Activated CD4-positive, alpha-beta T cell treated with anti-CD3 and anti-CD28 coated beads, Interleukin-2, amount 50 U/mL, for 24 hours (primary cell): ENCODE measurements at places on chromosomes 4 and X.

GRCh38 chr4:81698538-81699296 is 227.0 kb upstream of the RASGEF1B start:
- no peak for DNase-seq

- no peak for DNase-seq
Measured at GRCh38 chrX:23493941-23494374, 159.3 kb downstream of the PTCHD1 start.

DNA sequence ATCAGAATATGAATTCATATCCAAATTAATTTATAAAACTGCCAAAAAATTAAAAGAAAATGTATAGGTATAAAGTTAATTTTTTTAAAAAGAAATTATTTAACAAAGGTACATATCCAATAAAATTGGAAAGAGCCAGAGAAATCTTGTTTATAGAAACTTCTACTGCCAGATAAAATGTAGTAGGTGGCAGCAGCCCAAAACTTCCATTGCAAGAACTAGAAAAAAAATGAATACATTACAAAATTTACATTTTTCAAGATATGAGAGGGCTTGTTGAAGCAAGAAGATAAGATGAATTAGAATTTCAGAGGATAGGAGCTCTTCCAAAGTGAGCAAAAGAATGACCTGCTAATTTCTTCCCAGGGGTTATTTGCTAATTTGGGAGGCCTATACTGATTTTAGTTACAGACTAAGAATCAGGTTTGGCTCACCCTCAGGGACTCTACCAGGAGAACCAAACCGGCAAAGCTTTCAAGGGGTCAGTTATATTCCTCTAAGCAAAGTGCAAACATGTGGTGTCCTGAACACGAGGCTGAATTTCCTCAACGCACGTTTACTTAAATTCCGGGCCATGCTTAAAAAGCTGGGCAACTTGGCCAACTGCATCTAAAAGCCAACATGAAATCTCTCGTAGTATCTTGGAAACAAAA is 17.5 kb downstream of the ANKRD50 start:
- DNase-seq, result no peak

DNA sequence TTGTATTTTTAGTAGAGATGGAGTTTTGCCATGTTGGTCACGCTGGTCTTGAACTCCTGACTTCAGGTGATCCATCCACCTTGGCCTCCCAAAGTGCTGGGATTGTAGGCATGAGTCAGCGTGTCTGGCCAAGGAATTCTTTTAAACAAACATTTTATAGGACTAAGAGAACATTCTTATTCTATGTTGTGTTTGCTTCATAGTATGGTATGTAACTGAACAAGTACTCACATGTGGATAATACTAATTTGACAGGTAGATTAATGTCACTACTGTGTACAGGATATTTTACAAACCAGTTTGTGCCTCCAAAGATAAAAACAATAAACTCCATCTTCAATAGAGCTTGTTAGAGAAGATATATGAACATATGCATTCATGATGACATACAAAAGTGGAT is 1353.4 kb downstream of the PCDH7 start:
- DNase-seq, result no peak

DNA sequence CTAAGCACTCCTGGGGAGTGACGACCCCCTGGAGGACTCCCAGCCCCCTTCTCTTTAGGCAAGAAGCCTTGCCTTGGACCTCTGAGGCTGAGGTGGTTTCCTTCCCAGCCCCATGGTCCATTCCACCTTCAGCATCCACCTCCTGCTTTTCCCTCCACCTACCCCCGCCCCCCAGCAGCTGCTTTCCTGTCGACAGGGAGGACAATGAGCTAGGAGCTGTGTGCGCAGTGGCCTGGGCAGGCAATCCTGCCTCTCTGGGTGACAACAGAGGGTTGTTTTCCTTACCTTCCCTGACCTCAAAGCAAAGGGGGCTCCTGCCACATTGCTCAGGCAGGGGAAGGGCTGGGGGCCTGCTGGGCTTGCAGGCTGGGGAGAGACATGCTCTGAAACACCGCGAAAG is 123.5 kb downstream of the BCOR start:
- DNase-seq, result no peak

GRCh38 chr4:159341522-159341921 is 238.6 kb downstream of the RAPGEF2 start:
- no peak for DNase-seq

DNA sequence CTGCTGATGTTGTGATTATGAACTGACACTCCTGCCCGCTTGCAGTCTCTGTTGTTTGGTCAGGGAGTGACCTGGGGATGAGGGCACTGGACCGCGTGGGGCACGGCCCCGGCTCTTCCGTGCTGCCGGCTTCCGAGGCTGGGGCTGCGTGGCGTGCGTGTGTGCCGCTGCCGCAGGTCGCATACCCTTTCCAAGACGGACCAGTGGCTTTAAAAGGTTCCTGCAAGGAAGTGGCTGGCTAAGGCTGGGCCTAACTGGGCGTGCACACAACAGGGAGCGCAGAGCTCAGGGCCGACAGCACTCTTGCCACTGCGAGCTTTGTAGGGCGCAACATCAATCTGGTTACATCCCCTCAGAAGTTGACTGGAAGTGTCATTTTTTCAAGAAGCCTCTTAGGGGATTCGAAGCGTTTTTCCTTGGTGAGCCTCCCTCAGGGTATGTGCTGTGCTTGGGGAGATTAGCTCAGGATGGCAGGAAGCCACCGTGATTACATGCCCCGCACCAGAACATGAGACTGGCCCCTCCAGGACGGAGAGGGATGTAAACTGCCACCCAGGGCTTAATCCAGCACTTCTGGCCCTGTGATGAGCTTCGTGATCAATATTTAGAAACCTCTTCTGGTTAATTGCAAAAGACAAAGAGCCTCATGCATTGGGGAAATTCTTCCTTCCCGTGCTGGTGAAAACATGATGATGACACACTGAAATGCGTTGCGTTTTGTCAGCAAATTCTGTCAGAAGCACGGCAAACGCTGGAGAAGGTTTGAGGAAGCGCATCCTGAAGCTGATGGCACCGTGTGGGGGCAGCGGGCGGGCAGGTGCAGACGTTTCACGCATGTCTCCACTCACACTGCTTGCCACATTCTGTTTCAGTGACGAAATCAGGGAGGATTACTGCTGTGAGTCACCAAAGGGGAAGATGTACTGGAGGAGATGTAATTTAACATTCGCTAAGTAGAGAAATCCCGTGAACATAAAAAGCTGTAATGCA is 11.1 kb downstream of the MAEA start:
- DNase-seq, result no peak

DNA sequence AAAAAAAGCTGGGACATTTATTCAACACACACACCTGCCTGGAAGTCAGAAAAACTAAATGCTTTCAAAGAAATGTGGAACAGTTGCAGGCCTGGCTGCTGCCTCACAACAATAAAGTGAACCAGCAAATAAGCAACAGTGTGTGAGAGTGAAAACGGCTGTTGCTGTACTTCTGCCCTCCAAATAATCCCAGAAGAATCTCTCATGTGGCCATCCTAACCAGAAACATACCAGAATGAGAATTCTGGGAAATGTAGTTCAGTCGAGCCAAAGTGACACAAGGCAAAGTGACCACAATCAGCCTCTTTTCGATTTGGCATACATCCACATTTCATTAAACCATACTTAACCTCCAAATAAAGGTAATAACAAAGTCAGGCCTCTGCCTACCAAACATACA is 204.5 kb downstream of the SLC7A11 start:
- DNase-seq, result no peak

DNA sequence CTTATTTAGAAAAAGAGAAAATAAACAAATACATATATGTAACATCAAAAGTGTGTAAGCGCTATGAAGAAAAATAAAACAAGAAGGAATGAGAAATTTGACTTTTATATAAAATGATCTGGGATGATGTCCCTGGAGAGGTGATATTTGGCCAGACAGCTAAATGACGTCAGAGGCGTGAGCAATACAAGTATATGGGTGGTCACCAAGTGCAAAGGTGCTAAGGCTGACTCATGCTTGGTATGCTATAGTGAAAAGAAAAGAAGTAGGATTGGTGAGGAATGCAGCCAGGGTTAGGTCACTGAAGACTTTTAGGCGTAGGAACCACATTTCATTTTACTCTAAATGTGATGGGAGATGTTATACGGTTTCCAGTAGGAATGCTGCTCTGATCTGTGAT is 1049.1 kb upstream of the TENM3 start:
- DNase-seq, result no peak

DNA sequence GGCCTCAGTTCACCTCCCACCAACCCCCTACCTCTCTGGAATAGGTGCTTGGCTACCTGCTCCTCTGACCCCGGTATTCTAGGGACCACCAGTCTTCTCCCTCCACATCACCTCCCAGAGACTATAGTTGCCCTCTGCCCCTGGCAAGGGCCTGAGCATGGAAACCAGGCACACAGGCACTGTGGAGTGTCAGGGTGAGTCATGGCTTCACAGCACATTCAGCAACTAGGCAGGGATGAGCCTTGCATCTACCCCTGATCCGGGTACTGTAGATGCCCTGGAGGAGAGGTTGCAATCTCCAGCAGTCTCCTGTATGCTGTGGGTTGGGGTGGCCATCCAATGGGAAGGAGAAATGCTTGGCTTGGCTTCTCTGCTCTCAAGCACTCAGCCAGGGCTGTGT is 472.7 kb downstream of the IDS start:
- no peak for DNase-seq

DNA sequence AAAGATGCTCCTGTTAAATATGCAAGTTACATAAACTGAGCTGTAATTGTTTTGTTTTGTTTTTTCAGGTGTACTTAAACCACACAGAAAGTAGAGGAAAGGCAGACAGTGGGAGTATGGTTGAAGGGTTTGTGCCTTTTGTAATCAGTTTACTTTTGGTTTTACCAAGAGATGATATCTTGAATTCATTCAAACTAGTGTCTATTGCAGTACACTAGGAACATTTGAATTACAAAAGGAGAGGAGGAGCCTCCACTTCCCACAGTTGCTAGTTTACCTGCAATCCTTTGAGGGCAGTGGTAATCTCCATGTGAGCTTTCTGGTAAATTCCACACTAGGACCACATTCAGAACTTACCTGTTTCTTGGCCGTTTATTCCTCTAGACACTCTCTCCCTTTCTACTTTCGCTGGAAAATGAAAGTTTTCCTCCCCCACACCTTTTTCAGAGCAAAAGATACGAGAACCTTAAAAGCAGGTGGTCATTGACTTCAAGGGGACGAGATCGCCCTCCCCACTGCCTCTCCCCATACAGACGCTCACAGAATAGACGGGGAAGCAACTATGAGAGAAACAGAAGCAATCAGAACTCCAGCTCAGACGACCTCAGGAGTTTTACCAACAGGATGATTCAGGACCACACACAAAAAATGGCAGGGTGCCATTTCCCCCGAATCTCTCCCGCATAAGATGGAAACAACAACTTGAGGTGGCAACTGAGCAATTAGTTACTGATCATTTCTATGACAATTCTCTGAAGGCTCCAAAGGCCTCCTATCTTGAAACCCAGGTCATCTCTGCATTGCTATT is 3.3 kb downstream of the RBM47 start:
- DNase-seq, result no peak

DNA sequence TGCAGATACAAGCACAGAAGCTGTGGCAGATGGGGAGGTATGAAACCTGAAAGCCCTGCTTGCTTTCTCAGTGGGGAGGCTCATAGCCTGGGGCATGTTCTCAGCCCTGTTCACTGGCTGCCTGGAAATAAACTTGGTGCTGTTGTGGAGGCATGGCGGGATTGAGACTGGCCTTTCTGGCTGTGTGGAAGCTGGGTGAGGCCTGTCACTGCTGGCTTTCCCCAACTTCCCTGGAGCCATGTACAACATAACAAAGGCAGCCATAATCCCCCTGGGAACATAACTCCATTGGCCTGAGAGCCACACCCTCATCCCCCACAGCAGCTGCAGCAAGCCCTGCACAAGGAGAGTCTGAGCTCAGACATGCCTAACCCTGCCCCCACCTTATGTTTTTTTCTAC is 237.7 kb upstream of the TLL1 start:
- DNase-seq, result no peak

DNA sequence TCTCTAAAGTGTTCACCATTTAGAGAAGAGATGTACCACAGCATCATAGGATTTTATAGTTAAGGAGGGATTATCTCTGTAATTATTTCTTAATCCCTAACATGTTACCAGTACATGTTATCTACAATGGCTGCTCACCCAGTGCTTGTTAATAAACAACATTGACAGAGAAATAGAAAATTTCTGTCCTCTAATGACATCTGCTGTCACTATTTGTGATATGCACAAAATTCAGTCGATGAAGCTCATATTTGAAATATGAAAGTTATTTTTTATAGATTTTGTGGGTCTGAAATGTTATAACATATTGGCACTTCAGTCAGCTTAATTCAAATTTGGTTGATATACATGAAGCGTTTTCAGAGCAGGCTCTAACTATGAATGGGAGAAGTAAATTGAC is 48.8 kb upstream of the GRXCR1 start:
- no peak for DNase-seq

- no peak for DNase-seq
Measured at GRCh38 chr4:2250357-2251072, 8.6 kb upstream of the HAUS3 start.

- no peak for DNase-seq
Measured at GRCh38 chr4:1749826-1750225, 28.5 kb downstream of the TACC3 start.

DNA sequence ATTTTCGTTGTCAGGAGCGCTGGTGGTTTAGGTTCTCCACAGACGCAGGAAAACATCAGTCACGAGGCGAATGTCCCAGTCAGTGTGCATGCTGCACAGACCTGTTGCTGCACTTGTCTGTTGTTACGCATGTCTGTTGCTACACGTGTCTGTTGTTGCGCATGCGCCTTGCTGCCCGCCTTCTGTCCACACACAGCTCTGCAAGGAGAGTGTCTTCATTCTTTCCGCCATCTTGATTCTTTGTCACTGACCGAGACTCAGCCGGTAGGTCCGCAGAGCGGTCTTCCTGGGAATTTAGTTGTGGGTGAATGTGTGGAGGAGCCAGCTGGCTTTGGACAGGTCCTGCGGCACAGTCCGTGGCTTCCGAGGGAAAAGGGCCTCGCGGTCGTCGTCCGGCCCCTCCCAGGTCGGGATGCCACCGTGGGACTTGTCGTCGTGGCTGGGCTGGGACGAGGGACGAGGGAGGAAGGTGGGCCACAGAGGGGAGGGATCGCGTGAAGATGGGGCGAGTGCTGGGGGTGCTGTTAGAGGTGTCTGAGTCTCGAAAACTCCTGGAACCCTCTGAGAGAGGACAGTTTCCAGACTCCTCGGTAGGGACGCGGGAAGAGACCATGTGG is at the start of gene PAGE2B:
Gene PAGE2B, plus strand, starts transcription at position 180 of the 617 bp plus-strand sequence. CDS start 1,012 bp downstream, outside the sequence.
- no peak for DNase-seq

DNA sequence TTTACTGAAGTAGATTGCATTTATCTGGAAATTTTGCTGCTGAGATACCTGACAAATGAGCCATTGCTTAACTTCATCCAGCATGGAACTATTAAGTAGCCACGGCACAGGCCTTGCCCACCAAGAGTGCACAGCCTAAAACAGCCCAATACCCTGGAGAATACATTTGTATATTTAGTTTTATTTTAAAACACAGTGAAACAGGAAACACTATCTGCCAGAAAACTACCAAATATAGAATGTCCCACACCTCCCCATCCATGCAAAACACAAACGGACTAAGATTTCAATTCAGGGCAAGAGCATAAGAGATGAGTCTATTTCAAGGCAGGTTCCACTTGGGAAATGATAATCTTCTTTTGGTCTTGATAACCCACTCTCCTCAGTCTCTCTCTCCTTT is 57.1 kb downstream of the MAML3 start:
- DNase-seq, result no peak
